ENCODE measurements at places on chromosomes 7 and 10.

DNA sequence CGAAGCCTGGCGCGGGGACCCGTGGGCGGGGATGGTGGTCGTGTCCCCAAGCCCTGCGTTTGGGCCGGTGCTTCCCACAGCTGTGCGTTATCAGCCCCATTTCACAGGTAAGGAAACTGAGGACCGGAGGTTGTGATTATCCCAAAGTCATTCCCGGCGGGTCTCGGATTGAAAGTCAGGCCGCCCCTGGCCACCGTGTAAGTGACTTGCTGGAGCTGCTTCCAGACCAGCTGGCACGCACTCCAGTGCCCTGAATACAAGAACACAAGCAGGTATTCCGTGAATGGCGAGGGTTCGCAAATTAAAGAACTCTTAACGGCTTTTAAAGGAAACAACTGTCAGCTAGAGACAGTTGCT, 675 bp upstream of the ATE1 start:
- no peak for DNase-seq

GRCh38 chr7:92039900-92040299, 94.4 kb downstream of the CYP51A1 start:
- no peak for DNase-seq

GRCh38 chr10:59245686-59246085, 69.2 kb downstream of the PHYHIPL start:
- no peak for DNase-seq

DNA sequence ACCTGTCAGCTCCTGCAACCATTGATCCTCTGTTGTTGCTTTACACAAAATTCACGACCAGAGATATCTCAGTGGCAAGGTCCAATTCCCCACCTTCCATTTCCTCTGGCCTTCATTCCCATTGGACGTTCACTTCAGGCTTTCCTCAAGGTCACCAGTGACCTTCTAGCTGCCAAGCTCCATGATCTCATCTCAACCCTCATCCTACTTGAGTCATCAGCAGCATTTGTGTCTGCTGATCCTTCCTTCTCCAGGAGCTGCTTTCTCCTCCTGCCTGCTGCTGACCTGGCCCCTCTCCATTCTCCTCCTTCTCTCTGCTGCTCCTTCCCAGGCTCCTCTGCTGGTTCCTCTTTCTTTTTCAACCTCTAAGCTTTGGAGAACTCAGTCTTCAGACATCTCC, 66.2 kb upstream of the C10orf90 start:
- no peak for DNase-seq

DNA sequence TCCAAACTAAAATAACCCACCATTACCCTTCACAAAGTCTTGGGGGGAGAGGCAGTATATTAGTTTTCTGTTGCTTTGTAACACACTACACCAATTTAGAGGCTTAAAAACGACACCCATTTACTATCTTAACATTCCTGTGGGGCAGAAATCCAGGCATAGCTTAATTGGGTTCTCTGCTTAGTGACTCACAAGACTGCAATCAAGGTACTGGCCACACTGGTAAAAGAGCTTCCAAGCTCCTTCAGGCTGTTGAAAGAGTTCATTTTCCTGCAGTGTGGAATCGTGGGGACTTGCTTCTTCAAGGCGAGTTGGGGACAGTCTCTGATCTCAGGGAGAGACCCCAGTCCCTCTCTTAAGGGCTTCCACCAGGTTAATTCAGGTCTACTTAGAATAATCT, 139.1 kb downstream of the XPNPEP1 start:
- DNase-seq = no peak

DNA sequence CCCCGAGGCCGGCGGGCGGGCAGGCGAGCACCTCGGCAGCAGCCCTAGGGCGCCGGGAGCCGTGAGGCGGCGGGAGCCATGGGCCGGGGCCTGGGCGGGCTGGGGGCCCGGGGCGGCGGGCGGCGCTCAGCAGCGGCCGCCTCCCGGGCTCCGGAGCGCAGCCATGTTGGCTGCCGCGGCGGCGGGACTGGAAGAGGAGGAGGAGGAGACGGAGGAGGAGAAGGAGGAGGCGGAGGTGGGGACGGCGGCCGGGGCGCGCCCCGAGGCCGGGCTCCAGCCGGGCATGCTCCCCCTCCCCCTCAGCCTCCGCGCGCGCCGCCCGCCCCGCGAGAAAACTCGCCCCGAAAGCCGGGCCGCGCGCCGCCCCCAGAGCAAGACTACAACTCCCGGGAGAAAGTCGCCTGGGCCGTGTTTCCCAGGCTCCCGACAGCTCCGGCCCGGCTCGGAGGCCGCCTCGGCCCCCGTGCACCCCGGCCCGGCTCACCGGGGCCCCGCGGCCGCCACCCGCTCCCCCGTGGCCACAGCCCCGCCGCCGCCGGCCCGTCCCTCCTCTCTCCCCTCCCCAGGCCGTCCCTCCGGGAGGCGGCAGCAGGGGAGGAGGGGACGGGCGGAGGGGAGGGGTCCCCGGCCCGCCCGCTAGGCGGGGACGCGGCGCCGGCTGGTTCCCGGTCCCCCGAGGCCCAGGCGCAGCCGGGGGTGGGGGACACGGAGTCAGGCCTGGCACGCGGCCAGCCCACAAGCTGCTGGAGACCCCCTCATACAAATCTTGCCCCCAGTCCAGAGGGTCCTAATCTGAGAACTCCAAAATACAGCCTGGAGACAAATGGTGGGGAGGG, at the start of gene DLG5:
TSS of gene DLG5 (minus strand) at position 190 of the 836 bp plus-strand sequence. CDS start 235 bp downstream, outside the sequence.
- peak; percentile 62 for DNase-seq

- peak; percentile 21 for DNase-seq
These were observed 90.7 kb upstream of the C1QL3 start for GRCh38 chr10:16612115-16612980.

DNA sequence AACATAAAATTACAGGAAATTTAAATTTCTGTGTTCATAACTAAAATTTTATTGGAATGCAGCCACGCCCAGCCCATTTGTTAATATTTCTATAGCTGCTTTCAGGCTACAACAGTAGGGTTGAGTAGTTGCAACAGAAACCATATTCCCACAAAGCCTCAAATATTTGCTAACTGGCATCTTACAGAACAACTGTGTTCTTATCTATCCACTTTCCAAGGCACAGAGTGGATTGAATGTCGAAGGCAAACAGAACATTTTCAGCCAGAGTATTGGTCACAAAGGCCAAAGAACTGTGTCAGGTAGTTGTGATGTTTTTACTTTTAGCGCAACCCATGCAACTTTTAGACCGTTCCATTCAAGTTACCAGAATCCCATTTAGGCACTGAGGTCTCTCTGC, 51.1 kb upstream of the OPN4 start:
- DNase-seq = no peak

GRCh38 chr10:50990568-50991455, 83.5 kb upstream of the PRKG1 start:
- peak; percentile 39 for DNase-seq

- no peak for DNase-seq
These were observed 60.7 kb downstream of the ABCB4 start for GRCh38 chr7:87414794-87415188.

GRCh38 chr7:3194501-3195141, 106.4 kb upstream of the SDK1 start:
- DNase-seq = peak; percentile 79

GRCh38 chr7:148733496-148733895, 34.8 kb downstream of the CUL1 start:
- no peak for DNase-seq

GRCh38 chr7:94618126-94618525, 37.8 kb downstream of the SGCE start:
- no peak for DNase-seq

DNA sequence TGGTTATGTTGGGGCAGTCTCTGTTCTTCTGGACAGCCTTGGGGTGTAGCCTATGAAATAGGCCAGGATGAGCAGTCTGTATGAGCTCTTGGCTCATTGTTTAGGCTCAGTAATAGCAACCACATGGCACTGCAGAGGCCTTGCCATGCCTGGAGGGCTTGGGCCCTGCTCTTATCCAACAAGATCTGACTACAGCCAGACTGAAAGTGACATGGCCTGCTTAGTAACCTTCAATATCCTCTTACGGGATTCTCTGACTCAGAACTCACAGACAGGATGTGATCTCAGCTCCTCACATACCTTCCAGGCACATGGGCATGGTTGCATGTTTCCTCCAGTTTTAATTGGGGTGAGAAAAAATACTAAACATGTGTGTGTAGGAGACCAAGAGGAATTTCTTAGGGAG, 289.3 kb downstream of the PTEN start:
- no peak for DNase-seq

DNA sequence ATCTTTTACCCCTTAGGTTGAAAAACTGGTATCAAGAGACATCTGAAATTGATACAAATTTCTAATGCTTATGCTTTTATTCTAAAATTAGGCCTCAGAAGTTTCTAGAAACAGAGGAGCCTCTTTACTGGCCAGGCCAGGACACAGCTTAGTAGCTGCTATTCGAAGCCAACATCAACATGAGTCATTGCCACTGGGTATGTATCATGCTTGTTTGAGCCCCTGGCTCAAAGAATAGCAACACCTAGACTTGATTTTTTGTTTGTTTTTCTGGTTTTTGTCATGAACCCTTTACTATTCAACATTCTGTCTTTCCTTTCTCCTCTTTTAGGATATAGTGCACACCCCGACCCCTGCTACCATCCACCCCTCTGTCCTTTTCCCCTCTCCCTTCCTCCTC, 90.9 kb upstream of the STK17A start:
- no peak for DNase-seq

GRCh38 chr10:62578301-62578700, 204.1 kb downstream of the ZNF365 start:
- no peak for DNase-seq

- no peak for DNase-seq
These were observed at the start of gene SFXN2 for GRCh38 chr10:102714621-102715455. Gene SFXN2, plus strand, starts transcription at chr10:102714636. Its CDS starts 12,001 bp downstream, at chr10:102726637.

GRCh38 chr7:617614-618538, 98.2 kb upstream of the PDGFA start:
- DNase-seq = no peak

GRCh38 chr10:82191653-82192052, 316.7 kb downstream of the NRG3 start:
- DNase-seq = no peak

DNA sequence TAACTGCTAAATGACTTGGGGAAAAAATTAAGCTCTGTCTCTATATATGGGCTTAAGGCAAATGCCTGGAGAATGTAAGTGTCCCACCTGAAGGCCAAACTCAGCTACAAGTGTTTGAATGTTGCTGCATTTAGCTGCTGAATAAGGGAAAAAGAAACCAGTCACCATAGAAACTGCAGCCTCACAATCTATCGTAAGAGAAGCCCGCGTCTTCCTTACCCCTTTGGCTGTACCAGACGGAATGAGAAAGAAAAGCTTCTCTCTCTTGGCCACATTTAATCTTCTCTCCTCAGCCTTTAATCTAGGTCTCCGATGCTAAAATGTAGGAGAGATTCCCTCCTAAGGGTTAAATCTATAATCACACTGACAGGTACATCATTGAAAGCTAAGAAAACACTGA, 147.2 kb downstream of the SFMBT2 start:
- no peak for DNase-seq

- no peak for DNase-seq
These were observed 76.0 kb upstream of the LEP start for GRCh38 chr7:128164955-128165670.

- DNase-seq = no peak
These were observed 12.9 kb upstream of the HOXA2 start for GRCh38 chr7:27115221-27116026.

- peak; percentile 39 for DNase-seq
These were observed 98.9 kb downstream of the LHPP start for GRCh38 chr10:124560377-124561105.

GRCh38 chr10:60943316-60944057, 498 bp downstream of the RHOBTB1 start:
- DNase-seq = peak; percentile 56

- no peak for DNase-seq
These were observed 46.8 kb upstream of the PDLIM1 start for GRCh38 chr10:95337423-95338160.

DNA sequence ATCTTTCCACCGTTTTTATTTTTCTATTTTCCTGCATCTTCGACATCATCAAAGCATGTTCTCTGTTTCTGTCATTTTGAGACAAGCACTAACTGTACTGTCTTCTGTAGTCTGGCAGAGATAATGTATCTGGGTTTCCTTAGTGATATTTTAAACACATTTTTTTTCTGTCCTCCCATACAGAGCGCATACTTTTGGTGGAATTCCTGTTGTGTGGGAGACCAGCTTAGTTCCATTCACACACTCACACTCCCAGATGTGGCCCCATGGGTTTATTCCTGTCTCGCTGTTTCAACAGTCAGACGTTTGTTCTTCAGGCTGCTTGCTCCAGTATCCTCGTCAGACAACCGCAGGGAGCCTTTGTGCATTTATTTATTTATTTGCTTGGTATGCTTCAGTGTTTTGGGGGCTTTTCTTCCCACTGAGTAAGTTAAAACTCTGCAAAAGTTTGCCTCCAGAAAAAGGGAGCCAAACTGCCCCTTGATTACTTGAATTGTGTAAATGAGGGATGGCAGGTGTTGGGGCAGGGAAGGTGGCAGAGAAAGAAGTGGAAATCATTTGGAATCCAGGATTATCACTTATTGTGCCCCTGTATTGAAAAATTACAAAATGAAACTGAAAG, 456.8 kb upstream of the KLF6 start:
- peak; percentile 41 for DNase-seq

DNA sequence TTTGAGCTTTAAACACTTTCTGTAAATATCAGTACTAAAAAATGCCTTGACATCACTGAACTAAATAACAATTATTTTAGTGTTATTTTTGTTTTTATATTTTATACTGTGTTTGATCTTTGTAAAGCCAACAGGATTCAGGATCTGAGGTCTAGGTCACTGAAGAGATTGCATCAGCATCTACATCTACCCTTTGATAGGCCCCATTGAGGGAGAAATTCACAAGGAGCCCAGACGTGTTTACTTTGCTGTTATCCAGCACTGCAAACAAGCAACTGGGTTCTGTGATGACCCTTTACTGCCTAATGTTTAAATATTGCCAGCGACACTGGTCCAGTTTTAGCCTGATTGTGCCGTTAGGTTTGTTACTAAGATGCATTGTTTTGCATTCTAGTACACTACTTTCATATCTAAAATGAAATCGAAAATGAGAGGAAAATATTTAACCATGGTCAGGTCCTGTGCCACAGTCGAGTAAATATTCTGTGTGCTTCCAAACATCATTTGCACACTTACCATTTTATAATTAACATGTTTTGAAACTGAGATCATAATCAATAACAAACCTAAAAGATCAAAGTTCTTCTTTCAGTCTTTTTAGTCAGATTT, 48.7 kb downstream of the SP8 start:
- peak; percentile 11 for DNase-seq

DNA sequence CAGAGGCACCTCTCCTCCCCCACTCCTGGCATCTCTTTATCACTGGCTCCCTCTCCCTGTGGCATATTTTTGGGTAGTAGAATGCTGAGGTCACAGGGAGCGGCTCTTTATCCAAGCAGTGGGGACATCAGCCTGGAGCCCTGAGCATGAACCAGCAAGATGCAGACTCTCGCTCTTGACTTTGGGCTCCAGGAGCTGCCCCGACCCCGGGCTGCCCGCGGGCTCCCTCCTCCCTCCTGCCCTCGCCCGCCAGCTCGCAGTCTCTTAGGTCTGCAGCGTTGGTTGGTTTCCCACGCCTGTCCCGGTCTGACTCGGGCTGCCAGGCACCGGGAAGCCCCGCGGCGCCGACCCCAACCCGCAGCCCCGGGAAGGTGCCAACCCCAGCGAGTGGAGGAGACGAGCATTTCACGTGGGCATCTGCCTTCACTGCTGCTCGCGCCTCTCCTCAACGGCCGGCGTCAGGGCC, 1.3 kb downstream of the INSYN2A start:
- DNase-seq = no peak

All from mucosa of gallbladder (tissue), 1 donor.